ENCODE measurements at places on chromosomes 6 and 20.

DNA sequence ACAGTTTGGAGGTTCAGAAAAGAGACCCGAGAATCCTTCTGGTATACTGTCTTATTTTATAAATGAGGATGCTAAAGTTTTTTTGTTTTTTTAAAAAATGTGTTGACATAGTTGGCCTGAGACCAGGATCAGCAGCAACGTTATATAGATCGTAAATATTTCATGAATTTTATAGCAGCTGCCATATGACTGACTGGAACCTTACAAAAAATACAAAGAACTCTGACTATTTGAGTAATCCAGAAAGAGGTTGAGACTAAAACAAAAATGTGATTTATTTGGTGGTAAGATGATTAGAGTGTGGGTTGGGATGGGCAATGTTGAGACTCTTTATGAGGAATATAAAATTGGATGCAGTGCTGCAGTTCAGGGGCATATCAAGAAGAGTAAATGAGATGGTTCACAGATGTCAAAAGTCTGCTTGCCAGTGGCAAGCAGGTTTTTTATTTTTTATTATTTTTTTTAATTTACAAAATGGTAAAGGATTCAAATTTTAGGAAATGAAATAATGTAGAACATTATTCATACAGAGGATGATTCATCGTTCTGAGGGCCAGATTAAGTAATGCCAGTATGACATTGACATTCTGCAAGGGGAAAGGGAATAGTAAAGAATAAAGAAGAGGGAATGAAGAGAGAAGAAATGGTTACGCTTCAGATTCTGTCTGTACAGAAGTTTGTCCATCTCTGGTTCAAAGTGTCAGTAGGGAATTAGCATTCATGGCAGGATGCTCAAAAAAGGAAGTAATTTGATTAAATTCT, 58.5 kb downstream of the SCAF8 start:
- no peak for DNase-seq

GRCh38 chr6:77383026-77383425, 80.3 kb downstream of the HTR1B start:
- DNase-seq = no peak

DNA sequence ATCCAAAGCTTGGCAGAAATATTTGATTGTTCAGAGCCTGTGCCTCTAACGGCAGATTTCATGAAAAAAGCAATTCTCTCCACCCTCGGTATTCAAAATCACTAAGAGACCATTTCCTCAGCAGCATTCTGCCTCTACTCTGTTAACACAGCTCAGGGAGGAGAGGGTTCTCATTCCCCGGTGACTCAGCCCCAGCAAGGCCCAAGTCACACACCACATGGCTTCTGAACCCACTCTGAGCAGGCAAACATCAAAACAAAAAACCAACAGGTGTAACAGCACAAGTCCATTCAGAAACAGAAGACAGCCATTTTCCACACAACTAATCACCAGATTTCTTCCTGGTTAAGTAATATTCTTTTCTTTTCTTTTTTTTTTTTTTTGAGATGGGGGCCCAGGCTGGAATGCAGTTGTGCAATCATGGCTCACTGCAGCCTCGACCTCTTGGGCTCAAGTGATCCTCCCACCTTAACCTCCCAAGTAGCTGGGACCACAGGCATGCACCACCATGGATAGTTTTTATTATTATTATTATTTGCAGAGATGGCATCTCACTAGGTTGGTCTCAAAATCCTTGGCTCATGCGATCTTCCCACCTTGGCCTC, 55.4 kb downstream of the GFOD1 start:
- DNase-seq = no peak

DNA sequence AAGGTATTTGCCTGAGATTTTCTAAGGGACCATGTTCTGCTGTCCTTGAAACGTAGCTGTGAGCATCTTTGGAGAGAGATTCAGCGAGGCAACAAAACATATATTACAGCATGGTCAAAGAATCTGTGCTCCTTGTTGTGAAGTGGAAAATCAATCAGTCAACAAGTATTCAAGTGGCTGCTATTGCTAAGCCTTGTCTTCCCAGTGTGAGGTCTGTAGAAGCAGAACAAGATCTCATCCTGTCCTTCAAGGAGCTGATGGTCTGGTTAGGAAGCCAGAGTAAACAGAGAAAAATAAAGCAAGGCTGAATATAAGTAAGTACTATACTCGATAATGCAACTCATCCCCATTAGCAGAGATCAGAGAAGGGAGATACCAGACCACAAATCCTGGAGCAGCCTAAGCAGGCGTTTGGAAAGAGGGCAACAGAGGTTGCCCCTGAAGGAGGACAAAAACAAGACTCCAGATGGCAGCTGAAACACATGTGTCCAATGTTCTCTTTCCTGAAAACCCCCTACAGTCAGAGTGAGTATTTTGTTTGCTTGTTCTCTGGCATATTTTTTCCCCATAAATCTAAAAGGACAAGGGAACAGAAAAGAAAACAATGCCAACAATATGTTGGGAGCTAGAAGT, 392.0 kb downstream of the SYNE1 start:
- DNase-seq = no peak

GRCh38 chr6:157535340-157536222, 154.6 kb downstream of the ZDHHC14 start:
- no peak for DNase-seq

DNA sequence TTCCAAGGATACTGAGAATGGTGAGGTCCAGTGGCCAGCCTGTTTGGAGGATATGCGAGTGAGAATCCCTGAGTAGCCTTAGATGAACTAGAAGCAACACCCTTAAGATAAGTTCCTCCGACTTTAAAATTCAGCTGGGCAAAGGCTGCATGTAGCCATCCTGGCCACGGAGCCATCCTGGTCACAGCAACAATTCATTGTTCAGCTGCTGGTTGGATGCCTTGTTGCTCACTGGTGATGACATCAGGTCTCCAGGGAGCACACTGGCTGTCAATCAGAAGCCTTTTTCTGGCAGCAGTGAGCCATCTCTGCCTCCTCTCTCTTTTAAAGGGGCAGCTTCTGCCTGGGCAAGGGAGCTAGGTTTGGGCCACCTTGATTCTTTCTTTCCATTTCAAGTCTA, 22.4 kb upstream of the RIMS4 start:
- DNase-seq = no peak

DNA sequence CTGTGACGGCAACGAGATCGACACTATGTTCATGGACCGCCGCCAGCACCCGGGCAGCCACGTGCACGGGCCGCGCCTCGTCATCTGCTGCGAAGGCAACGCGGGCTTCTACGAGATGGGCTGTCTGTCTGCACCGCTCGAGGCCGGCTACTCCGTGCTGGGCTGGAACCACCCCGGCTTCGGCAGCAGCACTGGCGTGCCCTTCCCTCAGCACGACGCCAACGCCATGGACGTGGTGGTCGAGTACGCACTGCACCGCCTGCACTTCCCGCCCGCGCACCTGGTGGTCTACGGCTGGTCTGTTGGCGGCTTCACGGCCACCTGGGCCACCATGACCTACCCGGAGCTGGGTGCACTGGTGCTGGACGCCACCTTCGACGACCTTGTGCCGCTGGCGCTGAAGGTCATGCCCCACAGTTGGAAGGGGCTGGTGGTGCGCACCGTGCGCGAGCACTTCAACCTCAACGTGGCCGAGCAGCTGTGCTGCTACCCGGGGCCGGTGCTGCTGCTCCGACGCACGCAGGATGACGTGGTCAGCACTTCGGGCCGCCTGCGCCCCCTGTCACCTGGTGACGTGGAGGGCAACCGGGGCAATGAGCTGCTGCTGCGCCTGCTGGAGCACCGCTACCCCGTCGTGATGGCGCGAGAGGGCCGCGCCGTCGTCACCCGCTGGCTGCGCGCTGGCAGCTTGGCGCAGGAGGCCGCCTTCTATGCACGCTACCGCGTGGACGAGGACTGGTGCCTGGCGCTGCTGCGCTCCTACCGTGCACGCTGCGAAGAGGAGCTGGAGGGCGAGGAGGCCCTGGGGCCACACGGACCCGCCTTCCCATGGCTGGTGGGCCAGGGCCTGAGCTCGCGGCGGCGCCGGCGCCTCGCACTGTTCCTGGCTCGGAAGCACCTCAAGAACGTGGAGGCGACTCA, 943 bp downstream of the ABHD16B start:
- DNase-seq = no peak

DNA sequence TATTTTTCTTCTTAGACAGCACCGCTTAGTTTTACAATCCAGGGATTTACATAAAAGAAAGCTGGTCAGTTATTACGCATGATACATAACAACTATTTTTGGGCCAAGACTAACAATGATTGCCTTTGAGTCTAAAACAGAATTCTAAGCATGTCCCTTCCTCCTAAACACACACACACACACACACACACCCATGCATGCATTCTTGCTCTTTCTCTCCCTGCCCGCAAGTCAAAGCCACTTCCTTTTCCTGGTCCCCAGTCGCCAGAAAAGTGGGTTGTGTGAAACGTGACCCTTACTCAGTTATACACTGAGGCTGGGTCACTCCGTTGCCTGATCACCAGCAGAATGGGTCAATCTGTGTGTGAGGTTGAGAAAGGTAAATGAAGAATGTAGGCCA, 31.4 kb downstream of the FYN start:
- no peak for DNase-seq

GRCh38 chr20:50331469-50332363, 141.1 kb downstream of the CEBPB start:
- DNase-seq = no peak

DNA sequence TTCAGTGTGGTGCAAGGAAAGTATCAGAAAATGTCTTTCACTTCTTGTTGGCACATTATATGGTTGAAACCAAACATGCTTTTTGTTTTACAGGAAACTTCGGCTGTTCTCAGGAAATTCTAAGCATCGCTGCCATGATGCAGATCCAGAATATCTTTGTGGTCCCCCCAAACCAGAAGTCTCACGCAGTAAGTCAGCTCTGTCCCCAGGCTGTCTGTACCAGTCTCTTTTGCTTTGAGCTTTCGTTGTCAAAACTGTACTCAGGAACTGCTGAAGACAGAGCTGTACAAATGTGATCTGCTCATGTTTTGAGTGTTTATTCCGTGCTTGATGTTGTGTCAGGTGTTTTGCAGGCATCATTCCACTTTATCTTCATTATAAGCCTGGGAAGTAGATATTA, 59.6 kb downstream of the DHX35 start:
- no peak for DNase-seq

DNA sequence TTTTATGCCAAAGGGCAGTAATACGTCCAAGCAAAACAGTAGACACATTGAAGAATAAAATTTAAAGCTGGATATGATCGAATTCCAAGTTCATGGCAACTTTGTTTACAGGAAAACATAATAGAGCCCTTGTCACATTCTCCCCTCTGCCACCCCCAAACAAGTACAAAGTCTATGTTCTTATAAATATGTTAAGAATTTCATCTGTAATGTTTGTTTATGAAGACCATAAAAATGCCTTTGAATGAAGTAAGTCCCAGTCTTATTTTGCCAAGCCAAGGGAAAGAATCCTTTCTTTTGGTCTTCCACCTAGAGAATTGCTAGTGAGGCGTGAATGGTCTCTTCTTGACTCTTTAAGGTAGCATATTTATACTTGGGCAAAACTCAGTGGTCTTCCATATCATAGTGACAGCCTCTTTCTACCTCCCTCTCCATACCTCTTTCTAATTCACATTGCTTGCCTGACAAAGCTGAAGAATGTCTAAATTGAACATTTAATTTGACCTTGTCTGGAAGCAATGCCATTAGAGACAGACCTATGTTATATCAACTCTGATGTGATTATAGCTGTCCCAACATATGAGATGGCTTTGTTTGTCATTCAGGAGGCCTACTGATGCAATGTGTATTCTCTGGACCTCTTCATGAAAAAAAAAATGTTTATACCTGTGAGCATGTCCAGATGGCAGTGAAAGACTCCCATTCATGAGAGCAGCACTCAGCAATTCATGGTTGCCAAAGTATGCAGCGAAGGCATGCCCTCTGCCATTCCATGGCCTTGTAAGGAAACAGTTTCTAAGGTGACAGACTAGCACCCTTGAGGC, 70.6 kb upstream of the CCN2 start:
- DNase-seq = no peak

- no peak for DNase-seq
Observed at GRCh38 chr6:47420394-47421371, 56.9 kb upstream of the CD2AP start.

DNA sequence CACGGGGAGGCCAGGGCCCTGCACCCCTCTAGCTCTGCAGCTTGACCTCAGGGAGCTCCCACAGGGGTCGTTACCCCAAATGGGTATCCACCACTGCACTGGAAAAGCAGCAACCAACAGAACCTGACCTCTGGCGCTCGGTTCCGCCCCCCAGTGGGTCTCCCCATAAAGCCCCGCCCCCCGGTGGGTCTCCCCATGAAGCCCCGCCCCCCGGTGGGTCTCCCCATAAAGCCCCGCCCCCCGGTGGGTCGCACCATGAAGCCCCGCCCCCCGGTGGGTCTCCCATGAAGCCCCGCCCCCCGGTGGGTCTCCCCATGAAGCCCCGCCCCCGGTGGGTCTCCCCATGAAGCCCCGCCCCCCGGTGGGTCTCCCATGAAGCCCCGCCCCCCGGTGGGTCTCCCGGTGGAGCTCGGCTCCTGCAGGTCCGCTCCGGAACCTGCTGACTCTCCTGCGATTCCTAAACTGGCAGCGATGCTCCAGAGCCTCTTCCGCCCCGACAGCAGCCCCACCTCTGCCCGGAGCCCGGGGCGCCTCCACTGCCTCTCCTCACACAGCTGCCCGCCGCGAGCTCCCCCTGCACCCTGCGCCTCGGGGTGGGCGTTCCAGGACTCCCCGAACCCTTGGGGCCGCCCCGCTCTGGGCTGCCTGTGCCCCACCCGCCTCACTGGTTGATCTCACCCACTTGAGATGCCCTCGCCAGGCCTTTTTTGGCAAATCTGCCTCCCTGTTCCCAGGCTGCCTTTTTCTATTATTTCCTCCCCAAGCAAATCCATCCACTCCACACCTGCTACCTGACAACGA, 12.1 kb downstream of the SLC2A4RG start:
- DNase-seq = no peak

GRCh38 chr20:3121955-3122610, 37.6 kb upstream of the AVP start:
- DNase-seq = no peak

- DNase-seq = no peak
Observed at GRCh38 chr6:152209211-152209610, 401.7 kb downstream of the ESR1 start.

DNA sequence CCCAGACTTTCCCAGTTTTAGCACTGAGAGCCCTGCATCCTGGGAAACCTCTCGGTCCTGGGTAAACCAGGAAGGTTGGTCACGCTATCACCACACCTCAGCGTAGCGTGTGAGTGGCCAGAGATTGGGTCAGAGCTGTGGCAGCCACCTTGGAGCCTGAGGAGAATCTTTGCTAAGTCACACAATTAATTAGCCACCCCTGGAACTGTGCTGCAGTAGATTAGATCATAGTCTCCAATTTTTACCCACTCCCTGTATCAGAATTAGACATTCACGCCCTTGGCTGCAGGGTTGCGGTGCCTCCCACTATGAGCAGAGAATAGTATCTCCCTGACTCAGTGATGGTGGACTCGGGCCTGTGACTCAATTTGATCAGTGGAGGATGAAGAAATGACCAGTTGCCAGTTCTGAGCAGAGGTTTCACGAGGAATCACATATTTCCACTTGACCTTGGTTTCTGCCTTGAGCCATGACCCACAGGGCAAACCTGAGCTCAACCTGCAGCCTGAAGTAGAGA, 6.0 kb upstream of the PTGIS start:
- no peak for DNase-seq
